ENCODE measurements at places on chromosomes 7 and 10.

GRCh38 chr7:128705891-128706333, 33.2 kb upstream of the CALU start:
- no peak for DNase-seq

GRCh38 chr10:5844345-5845055, 31.3 kb upstream of the GDI2 start:
- DNase-seq: no peak

DNA sequence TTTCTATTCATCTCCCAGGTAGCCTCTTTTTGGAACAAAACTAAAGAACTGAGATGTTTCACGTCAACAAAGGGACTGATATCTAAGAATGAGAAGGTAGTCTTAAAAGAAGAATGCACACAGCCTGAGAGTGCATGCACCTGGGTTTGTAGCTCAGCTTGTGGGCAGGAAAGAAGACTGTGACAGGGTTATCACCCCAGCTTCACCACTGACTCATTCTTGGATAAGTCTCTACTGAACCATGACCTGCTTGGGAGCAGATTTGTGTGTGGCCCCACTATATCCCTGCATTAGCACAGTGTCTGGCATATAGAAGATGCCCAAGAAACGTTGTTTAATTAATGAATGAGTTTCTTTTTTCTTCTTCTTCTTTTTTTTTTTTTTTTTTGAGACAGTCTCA, 187.5 kb downstream of the GPAM start:
- no peak for DNase-seq

- DNase-seq: no peak
Measured at GRCh38 chr10:85863301-85864172, 503.1 kb downstream of the GRID1 start.

- no peak for DNase-seq
Measured at GRCh38 chr10:69901022-69901421, 99.3 kb downstream of the COL13A1 start.

DNA sequence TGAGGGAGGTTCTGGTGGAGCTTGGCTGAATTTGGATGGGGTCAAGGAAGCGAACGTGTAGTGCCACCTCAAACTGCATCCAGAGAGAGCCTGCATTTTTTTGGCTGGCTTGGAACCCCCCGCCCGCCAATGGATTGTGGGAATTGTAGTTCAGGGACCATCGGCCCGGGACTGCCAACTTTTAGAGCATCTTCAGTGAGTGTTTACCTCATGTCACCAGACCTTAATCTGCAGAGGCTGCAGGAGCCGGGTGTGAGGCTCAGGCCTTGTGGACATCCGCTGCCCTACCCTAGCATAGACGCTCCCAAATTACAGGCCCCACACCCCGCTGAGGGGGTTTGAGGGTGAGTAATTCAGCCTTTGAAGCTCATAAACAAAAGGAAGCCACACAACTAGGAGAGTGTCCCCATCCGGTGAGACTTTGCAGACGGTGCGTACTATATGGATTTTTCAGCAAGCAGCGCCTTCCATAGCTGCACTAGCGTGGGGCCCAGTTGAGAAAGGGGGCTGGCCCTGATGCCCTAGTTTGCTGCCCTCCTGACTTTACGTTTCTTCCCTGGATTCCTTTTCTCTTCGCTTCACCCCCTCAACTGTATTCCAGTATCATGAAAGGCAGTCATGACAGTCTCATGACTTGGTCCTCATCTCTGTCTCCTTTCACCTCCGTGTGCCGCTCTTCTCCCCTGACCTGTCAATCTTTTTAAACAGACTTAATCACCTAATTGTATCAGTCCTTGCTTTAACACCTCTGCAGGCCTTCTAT, 717 bp downstream of the CNPY4 start:
- DNase-seq: no peak

DNA sequence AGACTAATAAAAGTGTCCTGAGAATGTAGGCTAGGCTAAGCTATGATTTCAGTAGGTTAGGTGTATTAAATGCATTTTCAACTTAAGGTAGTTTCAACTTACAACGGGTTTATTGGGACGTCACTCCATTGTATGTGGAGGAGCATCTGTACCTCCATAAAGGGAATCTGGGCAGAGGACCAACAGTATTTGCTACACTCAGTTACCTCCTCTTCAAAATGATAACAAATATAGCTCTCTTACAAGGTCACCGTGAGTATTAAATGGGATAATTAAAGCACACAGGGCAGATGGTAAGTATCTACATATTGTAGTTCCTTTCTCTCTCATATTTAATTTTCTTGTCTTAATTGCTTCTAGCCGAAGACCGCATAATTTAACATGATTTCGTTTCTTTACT, 59.0 kb upstream of the FGL2 start:
- no peak for DNase-seq

- no peak for DNase-seq
Measured at GRCh38 chr7:17696422-17696821, 243.9 kb downstream of the SNX13 start.
